Stimulated activated CD4-positive, alpha-beta T cell treated with anti-CD3 and anti-CD28 coated beads, TNF-alpha, amount 100 ng/mL, for 48 hours (primary cell): ENCODE measurements at places on chromosomes 11 and 22.

- DNase-seq, result no peak
Measured at GRCh38 chr22:40556641-40557040, 79.9 kb downstream of the MRTFA start.

- DNase-seq, result no peak
Measured at GRCh38 chr11:65417702-65418430, 4.7 kb upstream of the NEAT1 start.

- DNase-seq, result no peak
Measured at GRCh38 chr11:10606536-10607208, 38.2 kb upstream of the LYVE1 start.

- DNase-seq, result no peak
Measured at GRCh38 chr11:117419482-117420142, 92.0 kb downstream of the CEP164 start.

DNA sequence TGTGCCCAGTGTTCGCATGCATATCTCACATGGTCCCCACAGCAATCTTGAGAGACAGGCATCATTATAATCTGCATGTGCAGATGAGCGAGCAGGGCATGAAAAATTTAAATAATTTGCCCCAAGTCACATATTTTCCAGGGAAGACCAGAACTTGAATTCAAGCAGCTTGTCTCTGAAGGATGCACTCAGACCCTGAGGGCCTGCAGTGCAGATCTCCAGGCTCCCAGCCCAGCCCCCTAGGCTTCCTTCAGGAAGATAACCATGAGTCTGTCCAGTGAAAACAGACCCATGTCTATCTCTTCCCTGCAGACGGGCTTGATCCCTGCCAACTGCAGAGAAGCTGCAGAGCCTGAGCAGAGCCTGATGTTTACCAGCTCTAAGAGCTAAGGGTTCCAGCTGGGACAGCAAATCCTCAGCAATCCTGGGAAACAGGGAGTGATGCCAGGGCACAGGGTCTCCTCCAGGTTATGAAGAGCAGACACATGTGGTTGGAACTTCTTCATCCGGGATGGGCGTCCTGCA lies 55.1 kb downstream of the NAV2 start:
- no peak for DNase-seq

- DNase-seq, result no peak
Measured at GRCh38 chr11:123822599-123822998, 16.4 kb upstream of the OR6M1 start.
